Melanocyte of skin (primary cell): ENCODE measurements at places on chromosomes 2 and 18. TPM values are rescaled to one million over a fixed set of nuclear protein-coding genes. Genes with fewer than 3 reads are reported as not detected.

The TYW5 gene
- 9.0 and 10.0 TPM in 2 replicates for total RNA-seq

The RBM44 gene
- 0.15 TPM in 1 of 2 replicates, not detected in the other for total RNA-seq

The EFHD1 gene
- total RNA-seq = 0.62 and 0.67 TPM in 2 replicates

The PLCL1 gene
- 0.34 and 7.6 TPM in 2 replicates for total RNA-seq

The DSG1 gene
- not detected in 2 replicates for total RNA-seq

The SLC5A7 gene
- not detected in 2 replicates for total RNA-seq

The RGPD4 gene
- total RNA-seq = not detected in 2 replicates

The LAMA1 gene
- total RNA-seq = 73.0 and 269 TPM in 2 replicates

The VSNL1 gene
- 0.34 TPM in 1 of 2 replicates, not detected in the other for total RNA-seq

The HRH4 gene
- total RNA-seq = 0.36 TPM in 1 of 2 replicates, not detected in the other

The ERFE gene
- total RNA-seq = 0.34 and 0.36 TPM in 2 replicates

The PXDN gene
- total RNA-seq = 61.6 and 94.9 TPM in 2 replicates

The RBFA gene
- total RNA-seq = 35.3 and 36.3 TPM in 2 replicates

The RAB31 gene
- 13.4 and 28.4 TPM in 2 replicates for total RNA-seq

The UGT1A4 gene
- not detected in 2 replicates for total RNA-seq

The DCDC2C gene
- not detected in 2 replicates for total RNA-seq

The EPG5 gene
- 52.3 and 82.9 TPM in 2 replicates for total RNA-seq

The HNRNPLL gene
- 45.1 and 58.9 TPM in 2 replicates for total RNA-seq

The TRIM43 gene
- not detected in 2 replicates for total RNA-seq

The LYG1 gene
- not detected in 2 replicates for total RNA-seq

The GREB1L gene
- under 0.01 and 1.1 TPM in 2 replicates for total RNA-seq

The CCDC85A gene
- total RNA-seq = 0.36 and 0.69 TPM in 2 replicates

The SERPINE2 gene
- total RNA-seq = 62.3 and 237 TPM in 2 replicates

The DYSF gene
- total RNA-seq = 0.34 and 1.1 TPM in 2 replicates

The SETBP1 gene
- 2.4 and 4.4 TPM in 2 replicates for total RNA-seq

The KCNE4 gene
- total RNA-seq = 4.8 and 17.8 TPM in 2 replicates

The CCDC121 gene
- total RNA-seq = 2.1 and 2.5 TPM in 2 replicates

The SERPINB2 gene
- total RNA-seq = 2.2 and 6.7 TPM in 2 replicates

The LIMS3 gene
- total RNA-seq = 0.34 and 1.1 TPM in 2 replicates

The FEV gene
- total RNA-seq = not detected in 2 replicates

The TUBB8B gene
- total RNA-seq = not detected in 2 replicates

The POTEC gene
- not detected in 2 replicates for total RNA-seq

The FTCDNL1 gene
- 2.8 and 5.8 TPM in 2 replicates for total RNA-seq
